Uterus (tissue), 4 donors: ENCODE measurements at places on chromosomes 16 and 17.

- DNase-seq, result peak; percentile 36
Measured at GRCh38 chr17:68054296-68054900, 18.9 kb downstream of the KPNA2 start.

DNA sequence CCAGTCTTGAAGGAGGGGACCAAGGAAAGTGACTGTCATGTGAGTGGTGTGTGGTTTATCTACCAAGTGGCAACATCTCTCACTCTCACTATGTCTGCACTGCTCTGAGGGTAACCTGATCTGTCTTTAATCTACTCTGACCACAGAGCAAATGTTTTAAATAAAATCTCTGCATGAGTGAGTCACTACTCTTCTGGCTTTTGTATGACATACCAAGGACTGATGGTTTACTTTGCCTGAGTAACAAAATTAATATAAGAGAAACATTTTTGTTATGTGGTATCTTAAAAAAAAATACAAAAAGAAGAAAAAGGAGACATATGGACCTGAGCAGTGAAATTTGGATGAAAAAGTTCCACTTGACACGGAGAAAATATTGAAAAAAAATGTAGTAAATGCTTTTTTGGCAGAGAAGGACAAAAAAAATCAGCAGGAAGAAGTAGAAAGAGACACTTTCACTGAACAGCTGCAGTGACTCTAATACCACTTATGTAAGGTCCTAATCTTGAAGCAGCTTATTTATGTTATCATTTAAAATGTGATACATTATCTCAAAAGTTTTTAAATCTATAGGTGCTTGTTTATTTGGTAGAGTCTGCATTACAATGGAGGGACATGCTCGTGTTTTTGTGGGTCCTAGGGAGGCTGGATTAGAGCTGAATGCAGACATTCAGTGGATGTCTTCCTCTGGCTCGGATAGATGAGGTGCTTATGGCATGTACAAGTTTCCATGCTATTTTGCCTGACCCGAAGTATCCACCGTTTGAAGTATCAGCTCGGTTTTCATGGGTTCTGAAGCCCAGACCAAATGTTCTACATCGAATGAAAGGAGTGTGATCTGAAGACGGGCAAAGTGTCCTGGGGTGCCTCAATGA lies 240.7 kb downstream of the MAP2K6 start:
- DNase-seq, result no peak

GRCh38 chr17:32258383-32259140 lies 7.1 kb upstream of the RHBDL3 start:
- DNase-seq, result no peak

- no peak for DNase-seq
Measured at GRCh38 chr16:74735554-74735953, 34.9 kb upstream of the MLKL start.

GRCh38 chr16:73610160-73610559 lies 562.2 kb upstream of the ZFHX3 start:
- DNase-seq, result no peak
